ENCODE measurements at places on chromosomes 7 and 10.

DNA sequence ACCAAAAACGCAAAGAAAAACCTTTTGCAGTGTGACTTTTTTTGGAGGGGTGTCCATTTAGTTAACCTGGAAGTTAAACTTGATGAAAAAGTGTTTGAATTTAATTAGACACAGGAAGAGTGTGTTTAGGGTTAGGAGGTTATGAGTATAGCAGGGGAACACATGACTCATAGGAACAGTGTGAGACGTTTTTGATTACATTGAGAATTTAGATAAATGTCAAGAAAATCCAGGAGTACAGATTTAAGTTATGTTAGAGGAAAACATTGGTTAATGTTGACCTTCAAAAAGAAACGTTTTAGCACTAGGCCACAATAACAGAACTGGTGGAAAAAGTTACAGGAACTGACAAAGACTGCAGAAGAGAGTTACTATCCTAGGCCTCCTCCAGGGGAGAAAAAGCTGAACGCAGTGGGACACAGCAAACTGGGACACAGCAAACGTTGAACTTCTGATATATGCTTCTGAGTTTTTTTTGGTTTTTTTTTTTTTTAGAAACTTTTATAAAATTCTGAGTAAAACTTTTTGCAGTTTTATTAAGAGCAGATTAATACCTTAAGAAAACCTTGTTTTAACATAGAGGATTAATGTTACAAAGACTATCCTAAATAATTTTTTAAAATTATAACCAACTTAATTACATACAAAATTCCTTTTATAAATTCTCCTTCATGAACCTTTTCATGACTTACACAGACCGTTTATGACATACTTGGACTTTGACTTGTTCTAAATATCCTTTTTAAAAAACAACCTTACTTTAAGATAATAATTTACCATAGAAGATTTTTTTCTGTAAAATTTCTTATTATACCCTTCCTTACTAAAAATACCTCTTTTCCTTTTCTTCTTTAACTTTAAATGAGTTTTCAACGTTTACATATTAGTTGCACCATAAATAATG, 22.2 kb downstream of the LANCL2 start:
- no peak for DNase-seq

DNA sequence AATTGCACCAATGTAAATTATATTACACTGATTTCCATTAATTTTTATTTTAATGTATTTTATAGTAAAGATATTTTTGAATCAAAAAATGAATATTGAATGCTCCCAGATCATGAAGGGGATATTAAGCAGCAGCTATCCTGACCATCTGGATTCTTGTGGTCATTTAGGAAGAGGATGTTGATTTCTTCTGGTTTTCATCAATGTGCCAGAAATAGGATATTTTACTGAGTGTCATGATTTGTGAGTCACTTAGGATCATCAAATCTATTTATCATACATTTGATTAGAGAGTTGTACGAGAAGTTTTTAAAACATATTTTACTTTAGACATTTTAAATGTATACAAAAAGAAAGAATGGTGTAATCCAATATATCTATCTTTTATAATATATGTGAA, 366.3 kb upstream of the CHRM2 start:
- DNase-seq, result no peak

- DNase-seq, result no peak
Observed at GRCh38 chr7:101550641-101551541, 78.2 kb downstream of the MYL10 start.

GRCh38 chr7:43612599-43613589, 30.0 kb downstream of the STK17A start:
- DNase-seq, result no peak

GRCh38 chr7:120944826-120945562, 5.6 kb upstream of the ING3 start:
- DNase-seq, result no peak

DNA sequence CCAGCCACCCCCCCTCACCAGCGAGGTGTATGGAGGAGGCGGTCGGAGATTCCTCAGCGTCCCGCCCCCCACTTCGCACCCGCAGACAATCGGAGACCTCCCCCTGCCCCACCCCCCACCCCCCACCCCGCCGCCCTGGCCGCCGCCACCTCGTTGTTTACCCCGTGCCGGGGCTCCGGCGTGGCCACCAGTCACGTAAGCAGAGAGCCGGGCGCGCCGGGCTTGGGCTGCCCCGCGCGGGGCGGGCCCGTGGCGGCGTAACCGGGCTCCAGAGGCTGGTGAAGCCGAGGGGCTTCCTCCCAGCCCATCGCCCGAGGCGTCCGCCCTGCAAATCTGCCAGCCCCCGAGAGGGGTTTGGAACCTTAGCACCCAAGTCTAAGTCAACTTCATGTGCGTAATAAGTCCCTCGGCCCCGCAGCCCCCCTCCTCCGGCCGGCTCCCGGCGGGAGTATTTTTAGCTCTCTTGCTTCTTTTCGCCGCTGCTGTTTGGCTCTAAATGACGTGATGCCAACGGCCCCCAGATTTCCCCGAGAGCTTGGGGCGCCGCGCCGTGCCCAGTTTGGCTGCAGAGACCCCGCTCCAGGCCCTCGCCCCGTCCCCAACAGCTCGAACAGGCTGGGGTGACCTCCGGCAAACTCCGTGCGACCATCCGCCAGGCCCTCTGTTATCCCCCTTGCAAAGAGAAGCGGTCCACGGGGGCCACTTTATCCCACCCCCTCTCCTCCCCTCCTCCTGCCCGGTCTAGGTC, 2.7 kb downstream of the MXI1 start:
- DNase-seq, result peak; percentile 51

GRCh38 chr10:1297566-1298301, 241.5 kb downstream of the WDR37 start:
- no peak for DNase-seq

- DNase-seq, result no peak
Observed at GRCh38 chr10:35270100-35270499, 66.2 kb upstream of the CCNY start.

DNA sequence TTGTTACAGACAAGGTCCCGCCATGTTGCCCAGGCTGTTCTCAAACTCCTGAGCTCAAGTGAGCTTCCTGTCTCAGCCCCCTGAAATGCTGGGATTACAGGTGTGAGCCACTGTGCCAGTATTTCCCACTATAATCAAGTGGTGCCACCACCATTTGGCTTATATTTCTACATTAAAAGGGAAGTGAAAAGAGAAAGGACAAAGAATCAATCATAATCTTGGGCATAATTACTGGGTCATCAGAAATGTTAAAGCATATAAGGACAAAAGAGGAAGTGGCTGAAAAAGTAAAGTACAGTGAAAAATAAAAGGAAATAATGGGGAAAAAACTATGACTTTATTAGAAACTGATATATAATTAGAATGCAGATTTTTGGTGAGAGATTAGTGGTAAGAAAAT, 25.7 kb upstream of the ENTPD1 start:
- DNase-seq, result no peak

All from stimulated activated CD4-positive, alpha-beta T cell treated with anti-CD3 and anti-CD28 coated beads, Interleukin-4, amount 100 ng/mL, for 4 hours (primary cell).